ENCODE measurements at places on chromosomes 3 and 15.

DNA sequence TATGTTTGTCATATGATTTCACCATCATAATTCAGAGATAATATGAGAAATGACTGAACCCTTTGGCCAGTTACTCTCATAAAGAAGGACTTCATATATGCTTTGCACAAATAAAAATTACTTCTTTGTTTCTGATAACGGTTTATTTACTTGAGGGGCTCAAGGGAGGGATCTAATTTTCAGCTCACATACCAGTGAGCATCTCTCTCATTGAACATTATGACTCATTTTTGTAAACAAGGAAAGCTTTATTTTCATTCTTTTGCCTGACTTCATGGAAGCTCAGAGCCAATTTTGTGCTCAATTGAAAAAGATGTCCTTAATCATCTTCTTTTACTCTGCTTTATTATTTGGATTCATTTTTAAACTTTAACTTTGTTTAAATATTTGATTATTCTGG is 5.8 kb downstream of the NLGN1 start:
- DNase-seq, result no peak

GRCh38 chr3:62805106-62805505 is 70.1 kb downstream of the CADPS start:
- no peak for DNase-seq

DNA sequence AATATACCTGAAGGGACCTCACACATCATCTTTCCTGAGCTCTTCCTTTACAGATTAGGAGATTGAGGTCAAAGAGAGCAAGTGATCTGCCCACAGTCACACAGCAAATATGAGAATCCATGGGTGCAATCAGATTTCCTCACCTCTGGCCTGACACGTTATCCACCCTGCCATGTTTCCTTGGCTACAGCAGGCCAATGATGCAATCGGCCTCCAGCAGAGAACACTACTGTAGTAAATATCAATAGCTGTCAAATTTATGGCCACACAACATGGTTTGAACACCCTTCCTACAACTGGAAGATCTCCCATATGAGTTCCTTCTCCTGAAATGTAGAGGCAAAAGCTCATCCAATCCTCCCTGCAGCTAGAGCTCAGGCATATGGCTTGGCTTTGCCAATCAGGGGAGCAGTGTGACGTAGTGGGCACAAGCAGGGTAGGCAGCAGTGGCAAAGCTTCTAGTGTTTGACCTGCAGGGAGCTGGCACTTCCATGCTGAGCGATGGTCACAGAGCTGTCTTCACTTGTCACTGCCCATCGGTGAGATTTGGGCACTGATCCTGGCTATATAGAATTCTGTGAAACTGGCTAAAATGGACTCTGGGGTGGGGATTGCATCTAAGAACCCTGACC is 271.3 kb downstream of the TJP1 start:
- no peak for DNase-seq

DNA sequence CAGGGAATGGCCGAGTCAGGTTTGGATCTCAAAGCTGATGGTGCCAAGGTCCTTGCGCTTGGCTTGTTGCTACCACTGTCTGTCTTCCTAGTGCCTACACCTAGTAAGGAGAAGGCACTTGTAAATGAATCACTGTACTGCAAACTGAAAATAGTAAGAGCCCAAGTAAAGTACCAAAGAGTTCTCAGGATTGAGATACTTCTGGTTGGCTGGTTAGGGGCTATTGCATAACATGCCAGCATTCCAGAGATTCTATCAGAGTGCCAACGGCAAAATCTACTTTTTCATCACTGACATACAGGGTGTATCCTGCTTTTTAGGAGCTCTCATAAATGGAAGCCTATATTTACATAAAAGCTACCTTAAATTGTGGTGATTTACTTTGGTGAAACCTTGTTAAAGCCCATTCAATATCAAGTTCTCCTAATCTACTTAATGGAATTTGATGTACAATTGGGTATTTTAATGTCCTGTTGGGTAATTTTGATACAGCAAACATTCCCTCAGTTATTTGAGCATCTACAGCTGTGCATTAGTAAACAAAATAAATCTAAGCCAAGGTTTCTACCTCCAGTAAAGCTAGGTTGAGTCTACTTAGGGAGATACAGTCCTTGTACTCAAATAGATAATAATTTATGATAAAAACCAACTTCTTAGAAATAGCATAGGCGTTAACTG is 30.7 kb upstream of the CHD2 start:
- no peak for DNase-seq

DNA sequence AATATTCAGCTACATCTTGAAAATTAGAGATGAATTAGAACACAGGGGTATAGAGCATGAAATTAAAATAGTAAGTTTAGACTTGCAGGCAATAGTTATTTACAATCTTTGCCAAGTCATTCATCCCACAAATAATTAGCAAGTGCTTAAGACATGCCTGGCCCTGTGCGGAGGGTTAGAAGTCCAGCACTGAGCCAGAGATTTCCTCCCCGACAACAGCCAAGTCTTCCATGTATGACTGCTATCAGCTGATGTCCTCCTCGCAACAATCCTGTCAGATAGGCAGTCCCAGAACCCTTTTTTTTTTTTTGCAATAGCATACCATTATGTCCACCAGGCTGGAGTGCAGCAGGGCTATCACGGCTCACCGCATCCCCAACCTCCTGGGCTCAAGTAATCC is 14.6 kb downstream of the SIN3A start:
- DNase-seq, result no peak

- no peak for DNase-seq
These were observed 127.7 kb upstream of the IQSEC1 start for GRCh38 chr3:13200946-13201345.

DNA sequence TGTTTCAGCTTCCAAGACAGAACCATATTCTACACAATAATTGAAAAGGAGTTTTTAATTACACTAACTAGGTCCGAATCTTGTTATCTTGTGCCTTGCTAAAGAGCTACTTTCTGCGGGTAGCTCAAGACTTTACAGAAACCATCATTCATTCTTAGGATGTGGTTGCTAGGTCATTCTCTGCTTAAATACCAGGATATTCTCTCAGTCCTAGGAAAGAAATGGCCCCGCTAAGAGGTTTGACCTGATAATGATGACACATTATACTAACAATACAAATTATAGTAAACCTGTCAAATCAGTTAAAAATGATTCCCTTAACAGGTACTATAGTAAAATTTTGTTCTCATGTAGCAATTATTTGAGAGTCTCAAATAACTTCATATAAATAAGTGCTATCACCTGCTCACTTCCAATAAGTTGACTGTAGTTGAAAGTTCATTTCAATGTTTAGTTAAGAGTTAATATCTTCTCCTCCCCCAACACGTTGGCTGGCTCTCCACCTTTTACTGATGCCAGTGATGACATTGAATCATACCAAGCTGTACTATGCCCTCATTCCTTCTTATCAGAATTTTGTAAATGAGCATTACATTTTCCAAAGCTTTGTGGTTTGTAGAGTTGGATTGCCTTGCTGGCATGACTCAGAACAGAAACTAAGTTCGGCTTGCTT is 3.6 kb upstream of the C3orf85 start:
- no peak for DNase-seq

DNA sequence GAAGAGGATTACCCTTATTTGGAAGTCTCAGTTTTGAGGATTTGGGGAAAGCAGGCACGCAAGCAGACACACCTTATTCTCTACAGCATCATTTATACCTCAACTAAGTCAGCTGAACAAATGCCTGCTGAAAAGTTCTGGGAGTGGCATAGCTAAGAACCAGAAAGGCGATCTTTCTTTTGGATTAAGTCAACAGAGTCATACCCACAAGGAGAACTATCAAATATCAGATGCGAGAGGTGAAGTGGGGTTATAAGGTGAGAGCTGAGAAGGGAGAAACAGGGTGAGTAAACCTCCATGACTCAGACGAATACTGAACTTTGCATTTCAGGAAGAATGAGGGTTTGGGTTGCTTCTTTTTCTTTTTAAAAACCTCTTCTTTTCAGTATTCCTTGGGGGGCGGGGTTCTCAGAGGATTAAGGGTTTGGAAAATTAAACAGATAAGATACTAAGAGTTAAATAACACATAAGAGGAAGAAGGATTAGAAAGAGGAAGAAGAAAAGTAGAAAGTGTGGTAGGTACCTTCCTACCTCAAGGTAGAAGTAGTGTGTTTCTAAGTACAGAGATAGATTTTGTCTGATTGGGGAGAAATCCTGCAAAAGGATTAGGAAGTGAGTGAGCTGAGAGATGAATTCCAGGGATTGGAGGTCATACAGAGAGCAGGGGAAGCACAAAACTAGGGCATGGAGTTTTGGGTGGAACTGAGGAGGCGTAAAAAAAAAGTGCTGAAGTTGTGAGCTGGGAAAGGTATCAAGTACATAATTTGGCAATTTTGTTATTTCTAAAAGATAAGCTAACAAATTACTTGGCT is 41.3 kb upstream of the ICE2 start:
- no peak for DNase-seq

DNA sequence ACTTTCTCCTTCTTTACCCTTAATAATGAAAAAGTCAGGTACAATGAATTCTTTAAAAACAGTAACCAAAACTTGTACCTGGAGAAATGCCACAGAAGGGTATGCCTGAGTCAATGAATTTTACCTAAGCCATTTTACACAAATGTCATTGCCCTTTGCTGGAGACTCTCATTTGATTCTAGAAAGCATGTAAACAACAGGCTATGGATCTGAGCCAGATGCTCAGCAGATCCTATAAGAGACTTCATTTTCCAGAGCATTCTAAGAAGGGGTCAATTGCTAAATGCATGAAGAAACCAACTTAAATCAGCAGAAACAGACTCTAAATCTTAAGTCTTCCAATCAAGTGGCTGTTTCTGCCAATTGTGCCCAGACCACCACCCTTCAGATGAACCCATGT is 83.8 kb upstream of the GALNT15 start:
- DNase-seq, result no peak

- peak; percentile 63 for DNase-seq
These were observed 44.8 kb upstream of the RNU6-1 start for GRCh38 chr15:67884514-67885174.

DNA sequence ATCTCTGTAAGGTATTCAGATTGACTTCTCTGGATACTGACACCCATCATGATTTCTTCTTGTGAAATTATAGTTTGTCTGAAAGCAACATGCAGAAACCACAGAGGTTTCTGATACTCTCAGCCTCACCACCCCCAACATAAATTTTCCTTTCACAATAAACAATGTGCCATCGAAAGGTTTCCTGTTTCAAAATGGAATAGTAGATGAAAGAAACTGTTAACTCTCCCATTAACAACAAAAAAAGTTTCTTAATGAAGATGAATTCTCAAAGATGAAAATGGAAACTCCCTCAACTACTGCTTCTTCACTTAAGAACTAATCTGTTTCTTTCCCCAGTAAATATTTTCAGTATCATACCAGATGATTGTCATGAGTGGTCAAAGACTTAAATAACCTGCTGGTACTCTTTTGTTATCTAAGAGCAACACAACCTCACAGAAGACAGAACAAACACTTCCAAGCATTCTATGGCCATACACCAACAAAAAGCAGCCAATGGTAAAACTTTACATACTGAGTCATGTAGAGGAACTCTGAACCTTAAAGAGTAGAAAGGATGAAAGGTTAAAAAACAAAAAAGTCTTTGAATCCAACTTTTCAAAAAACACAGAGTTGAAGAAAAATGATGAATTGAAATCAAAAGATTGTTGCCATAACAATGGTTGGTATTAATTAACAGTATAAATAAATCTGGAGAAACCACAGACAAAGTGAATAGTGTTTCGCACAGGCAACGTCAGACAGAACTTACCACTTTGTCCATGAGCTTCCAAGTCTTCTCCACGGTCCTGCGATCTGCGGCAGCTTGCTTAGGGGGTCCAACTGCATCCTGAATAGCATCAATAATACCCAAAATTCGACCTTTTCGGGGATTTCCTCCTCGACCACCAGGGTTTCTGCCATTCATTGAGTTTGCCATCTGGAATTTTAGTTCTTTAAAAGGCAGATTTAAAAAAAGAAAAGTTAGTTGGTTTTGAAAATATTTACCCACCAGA is 1.9 kb downstream of the CBLB start:
- DNase-seq, result peak; percentile 27

DNA sequence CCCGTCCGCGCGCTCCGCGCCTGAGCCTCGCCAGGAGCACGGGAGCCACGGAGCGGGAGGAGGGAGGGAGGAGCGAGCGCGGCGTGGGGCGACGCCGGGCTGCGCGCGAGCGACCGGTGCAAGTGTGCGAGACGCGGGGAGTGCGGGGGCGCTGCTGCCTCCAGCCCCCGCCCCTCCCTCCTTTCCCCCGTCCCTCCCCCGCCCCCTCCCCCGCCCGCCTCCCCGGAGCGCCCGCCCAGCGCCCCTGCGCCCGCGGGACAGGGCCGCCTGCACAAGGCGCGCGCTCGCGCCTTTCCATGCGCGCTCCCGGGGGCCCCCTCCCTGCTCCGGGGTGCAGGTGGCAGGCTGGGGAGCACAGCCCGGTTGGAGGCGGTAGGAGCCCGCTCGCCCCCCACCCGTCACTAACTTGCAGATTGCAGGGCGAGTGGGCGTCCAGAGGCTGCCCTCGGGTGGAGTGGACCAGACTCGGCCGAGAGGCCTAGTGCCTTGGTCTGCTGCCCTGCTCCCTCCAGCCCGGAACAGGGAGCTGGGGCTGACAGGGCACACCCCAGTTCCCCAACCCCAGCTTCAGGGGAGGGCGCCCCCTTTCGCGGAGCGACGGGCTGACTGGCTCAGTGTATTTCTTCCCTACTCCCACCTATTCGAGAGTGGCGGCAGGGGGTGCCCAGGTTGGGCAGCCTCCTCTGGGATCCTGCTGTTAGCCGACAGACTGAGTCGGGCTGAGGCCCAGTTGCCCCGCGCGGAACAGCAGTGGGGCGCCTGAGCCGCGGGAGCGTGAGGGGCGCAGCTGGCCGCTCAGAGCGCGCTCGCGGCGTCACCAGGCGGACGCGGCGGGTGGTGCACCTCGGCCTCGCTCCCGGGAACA is at the start of gene WNT7A:
Gene WNT7A (minus strand): TSS at position 126 of the 865 bp plus-strand sequence. CDS start 255 bp downstream, outside the sequence.
- DNase-seq, result peak; percentile 71

DNA sequence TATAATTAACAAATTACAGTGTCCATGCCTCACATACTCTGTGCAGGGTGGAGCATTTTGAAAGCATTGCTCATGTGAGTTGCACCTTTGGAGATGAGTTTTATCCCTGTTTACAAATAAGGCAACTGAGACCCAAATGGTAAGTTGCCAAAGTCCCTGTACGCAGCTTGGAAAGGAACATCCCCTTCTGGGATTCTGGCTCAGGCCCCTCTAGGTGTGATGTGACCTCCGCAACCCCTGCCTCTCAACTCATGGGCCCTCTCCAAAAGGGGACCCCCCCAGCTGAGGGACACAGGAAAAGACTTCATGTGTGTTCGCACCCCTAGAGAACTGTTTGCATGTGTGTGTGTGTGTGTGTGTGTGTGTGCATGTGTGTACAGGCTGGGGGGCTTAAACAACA is 25.3 kb downstream of the PRR20G start:
- DNase-seq, result no peak

DNA sequence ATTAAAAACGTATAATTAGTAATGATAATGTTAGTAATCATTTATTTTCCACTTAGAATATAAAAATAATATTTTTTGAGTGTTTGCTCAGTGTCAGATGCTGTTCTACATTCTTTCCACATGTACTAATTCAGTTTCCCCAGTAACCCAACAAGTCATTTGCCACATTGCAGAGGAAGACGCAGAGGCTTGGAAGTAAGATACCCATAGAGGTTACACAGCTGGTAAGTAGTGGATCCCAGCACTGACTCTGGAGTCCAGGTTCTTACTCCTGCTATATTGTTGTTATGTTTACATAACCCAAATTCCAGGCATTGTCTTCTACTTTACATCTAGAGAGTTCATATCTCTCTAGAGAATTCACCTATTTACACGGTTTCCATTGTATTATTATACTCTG is 48.2 kb upstream of the MYO5C start:
- DNase-seq, result no peak
